Activated T-helper 9 cell treated with anti-CD3 and anti-CD28 coated beads, Interleukin-2, amount 50 U/mL, for 16 hours (primary cell): ENCODE measurements at places on chromosomes 7 and 10.

GRCh38 chr7:17991866-17992648 is 35.6 kb downstream of the PRPS1L1 start:
- no peak for DNase-seq

DNA sequence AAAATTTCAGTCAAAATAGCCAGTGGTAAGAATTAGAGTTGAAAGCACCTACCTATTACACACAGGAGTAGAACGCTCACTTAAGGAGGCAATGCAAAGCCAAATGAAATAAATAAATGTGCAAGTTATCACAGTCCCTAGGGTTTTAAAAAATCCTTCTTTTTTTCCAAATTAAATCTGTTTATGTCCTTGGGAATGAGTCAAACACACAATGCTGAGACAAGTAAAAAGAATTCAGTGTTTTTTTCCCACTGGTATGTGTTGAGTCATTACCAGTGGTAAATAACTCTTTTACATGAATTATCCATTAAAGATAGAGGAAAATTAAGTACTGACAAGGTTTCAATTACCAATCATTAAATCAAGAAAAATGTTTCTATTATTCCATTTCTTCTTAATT is 438.6 kb downstream of the TNS3 start:
- DNase-seq, result no peak

- DNase-seq, result no peak
These were observed 10.3 kb upstream of the IFIT1B start for GRCh38 chr10:89367529-89367928.

DNA sequence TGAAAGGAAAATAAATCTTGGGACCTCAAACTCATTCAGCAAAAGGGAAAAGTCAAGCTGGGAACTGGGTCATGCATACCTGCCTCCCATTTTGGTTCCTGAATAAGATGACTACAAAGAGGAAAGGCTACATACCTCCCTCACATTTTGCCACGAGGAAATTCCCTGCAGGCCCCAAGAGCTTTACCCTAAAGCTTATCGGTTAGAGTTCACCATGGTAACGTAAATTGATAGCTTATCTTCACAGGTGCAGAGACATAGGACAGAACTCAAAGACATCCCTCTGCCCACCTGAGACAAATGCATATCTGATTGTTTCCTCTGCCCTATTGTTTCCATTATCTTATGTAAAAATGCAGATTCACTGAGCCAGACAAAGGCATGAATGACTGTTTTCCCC is 31.5 kb upstream of the GRB10 start:
- no peak for DNase-seq

GRCh38 chr10:74238031-74238431 is 87.0 kb downstream of the ADK start:
- no peak for DNase-seq

DNA sequence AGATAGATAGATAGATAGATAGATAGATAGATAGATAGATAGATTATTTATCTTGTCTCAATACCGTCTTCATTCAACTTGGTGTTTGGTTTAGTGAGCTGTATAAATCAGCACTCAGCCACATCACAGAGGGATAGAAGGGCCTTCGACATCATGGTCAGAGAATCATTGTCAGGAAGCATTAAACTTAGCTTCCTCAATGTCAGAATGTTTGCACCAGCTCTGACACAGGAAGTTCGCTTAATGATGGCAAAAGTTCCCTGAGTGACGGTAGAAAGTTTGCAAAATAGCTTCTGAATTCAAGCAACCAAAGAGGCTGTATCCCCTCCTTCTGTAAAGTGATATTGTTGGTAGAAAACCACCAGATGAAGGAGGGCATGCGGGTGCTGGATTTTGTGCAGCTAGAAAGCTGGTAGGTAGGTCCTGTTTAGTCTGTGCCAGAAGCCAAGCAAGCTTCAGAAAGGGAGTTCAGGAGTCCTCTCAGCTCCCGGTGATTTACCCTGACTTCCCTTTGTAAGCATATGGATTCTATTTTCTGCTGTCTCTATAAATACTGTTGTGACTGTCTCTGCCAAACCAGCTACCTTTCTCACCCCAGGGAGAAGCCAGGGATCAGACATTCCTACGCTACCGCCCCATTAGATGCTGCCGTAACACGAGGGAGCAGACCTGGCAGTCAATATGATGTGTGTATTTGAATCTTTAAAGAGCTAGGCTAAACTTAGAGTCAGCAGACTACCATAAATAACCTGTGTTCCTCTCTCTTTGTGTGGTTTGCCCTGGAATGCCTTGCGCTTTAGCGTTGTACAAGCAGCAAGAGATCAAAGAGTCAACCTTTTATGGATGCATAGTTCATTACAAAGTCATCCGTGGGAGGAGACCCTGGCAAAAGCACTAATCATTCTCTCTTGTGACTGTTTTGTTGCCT is 200.5 kb upstream of the KIAA1217 start:
- no peak for DNase-seq

GRCh38 chr10:123318516-123318915 is 164.3 kb downstream of the BUB3 start:
- DNase-seq, result no peak

DNA sequence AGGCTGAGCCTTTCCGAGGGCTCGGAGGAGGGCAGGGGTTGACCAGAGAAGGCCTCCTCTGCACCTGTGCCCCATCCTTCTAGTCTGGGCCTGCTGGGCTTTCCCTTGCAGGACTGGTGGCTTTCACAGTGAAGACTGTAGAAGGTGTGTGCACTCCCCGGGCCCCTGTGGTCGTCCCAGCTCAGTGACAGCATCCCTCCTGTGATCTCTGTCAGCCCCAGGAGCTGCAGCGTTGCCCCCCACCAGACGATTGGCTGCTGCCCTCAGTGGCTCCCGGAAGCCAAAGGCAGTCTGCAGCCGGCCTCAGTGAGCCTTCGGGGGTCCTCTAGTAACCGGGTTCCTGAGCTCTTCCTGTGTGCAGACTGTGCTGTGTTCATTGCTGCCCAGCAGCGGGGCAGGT is 69.4 kb upstream of the EN2 start:
- no peak for DNase-seq

DNA sequence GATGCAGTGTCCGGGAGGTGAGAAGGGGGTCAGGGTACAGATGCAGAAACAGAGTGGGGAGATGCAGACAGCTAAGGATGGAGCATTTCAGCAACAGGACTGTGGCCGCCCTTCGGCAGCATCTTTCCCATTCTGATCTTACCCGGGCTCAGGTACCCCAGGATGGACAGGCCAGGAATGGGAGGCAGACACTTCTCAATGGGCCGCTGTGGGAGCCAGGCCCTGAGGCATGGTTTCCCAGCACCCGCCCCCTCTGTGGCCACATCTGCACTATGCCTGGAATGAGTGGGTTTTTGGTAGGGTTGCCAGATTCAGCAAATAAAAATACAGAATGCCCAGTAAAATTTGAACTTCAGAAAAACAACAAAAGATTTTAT is 105.2 kb upstream of the CTBP2 start:
- no peak for DNase-seq

DNA sequence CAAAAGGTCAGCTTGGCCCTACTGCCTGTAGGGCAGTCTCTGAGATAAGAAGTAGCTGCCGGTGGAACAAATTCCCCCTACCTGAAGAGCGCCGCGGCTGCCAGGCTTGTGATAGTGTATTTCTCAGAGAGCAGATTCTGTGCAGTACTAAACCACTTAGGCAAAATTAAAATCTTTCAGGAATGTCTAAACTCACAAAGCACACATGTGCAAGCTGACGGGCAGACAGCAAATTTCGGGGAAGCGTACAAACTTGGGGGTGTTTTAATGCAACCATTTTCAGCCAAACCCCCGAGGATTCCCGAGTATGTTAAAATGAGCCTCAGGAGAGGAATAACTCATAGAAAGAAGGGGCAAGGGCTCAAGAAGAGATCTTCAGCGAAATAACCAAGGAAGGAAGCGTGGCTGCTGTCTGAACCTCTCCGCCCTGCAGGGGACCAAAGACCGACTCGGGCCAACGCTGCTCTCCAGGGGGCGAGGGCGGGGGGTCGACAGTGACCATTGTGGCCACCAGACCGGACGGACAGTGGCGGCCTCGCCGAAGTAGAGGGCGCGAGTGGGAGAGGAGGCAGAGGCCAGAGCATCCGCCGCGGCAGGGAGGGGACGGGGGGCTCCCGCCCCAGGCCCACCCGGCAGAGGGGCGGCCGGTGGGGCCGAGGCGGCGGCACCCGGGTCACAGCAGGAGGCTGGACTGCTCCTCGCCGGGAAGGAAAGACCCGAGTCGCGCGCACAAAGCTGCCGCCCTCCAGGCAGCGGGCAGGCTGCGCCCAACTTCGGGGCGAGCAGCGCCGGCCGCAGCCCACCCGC is 819 bp downstream of the HYCC1 start:
- DNase-seq, result no peak

DNA sequence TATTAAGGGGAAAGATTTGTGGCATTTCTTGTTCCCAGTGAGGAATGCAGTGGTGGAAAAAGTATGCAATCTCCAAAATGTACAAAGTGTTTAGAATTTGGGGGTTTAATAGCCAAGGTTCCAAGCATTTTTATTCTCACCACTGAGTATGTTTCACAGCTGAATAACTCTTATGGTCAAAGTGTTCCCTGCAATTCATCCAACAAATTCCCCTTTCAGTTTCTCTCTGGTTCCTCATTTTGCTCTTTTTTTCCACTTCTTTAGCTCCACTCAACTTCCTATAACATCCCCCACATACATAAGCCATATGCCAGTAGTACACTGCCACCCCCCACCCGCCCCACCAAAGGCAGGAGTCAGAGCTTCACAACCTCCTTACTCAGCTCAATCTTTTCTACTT is 4.6 kb downstream of the HECW1 start:
- no peak for DNase-seq

DNA sequence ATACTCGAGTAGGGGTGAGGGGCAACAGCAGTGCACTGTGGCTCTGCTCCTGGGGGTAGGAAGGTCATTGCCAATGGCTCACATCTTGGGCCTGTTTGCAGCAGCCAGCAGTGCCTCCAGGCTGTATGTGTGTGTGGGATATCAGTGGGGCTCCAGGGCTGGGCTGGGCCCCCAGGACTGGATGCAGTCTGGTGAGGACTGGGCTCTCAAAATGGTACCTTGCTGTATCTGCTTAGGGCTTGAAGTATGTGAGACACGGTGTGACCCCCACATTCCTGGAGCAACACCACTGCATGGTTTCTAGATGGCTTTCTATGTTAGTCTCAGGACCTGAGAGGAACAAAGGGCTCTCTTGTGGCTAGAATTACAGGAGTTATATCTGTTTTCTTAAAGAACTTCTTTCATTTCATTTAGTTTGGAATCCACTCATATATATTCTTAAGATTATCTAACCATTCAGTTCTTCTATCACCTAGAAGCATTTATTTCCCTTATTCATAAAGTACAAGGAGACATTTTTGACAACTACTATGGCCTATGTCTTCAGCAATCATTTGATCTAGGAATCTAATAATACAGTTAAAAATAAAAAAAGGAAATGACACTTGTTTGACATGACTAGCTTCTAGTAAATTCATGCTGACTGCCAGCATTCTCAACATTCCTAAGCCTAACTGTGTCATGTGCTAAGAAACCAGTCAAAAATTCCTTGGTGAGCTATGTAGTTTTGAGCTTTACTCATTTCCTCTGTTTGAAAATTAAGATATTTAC is 443.2 kb upstream of the SEMA3A start:
- no peak for DNase-seq

- no peak for DNase-seq
These were observed 1.4 kb upstream of the DRGX start for GRCh38 chr10:49397036-49397999.
